ENCODE measurements at places on chromosomes 6 and 20. TPM values are rescaled to one million over a fixed set of nuclear protein-coding genes. Genes with fewer than 3 reads are reported as not detected.

DNA sequence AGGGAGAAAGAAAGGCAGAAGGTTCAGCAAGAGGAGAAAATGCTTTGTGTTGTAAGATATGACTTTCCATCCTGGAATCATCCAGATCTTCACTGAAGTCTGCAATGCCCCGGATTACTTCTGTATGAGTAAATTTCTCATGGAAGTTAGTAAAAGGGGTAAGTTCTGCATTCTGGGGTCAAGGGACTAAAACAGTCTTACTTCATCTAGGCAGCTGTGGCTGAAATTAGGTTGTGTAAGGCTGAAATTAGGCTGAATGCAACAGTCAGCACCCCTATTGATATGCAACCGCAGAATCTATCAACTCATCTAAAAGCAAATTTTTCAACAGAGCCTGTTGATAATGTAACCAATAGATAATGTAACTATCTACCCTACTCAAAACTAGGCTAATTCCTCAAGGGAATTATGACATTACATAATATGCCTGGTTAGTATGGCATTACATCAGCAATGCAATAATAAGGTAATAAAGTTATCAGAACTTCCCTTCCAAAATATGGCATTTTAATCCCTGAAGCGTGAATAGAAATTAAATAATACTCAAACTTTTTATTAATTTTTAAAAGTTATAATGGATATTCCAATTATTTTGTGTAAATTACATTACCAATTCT, 671.7 kb upstream of the CITED2 start:
- no peak overlapping the region for H3K27ac ChIP-seq
- H3K4me3 ChIP-seq, result no peak overlapping the region
- H3K4me1 ChIP-seq, result peaks cover 22% of the 10 kb centered on the region
- no peaks in the 10 kb centered on the region for H3K36me3 ChIP-seq
- no peak for DNase-seq

DNA sequence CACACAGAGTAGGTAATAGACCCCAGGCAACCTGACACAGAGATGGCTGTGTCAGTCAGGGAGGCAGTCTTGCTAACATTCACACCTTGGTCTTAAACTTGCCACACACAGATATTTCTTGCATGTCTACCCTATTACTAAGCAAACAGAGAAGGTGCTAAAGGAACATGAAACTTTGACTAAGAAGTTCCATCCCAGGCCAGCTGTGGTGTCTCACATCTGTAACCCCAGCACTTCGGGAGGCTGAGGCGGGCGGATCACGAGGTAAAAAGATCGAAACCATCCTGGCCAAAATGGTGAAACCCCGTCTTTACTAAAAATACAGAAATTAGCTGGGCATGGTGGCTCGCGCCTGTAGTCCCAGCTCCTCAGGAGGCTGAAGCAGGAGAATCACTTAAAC, 222.4 kb upstream of the JARID2 start:
- no peaks in the 10 kb centered on the region for H3K27me3 ChIP-seq
- no peak for DNase-seq
- H3K36me3 ChIP-seq, result no peaks in the 10 kb centered on the region
- H3K4me1 ChIP-seq, result peaks cover 20% of the 10 kb centered on the region

GRCh38 chr20:51104960-51105920, 82.3 kb upstream of the KCNG1 start:
- peaks cover 4% of the 10 kb centered on the region for H3K4me1 ChIP-seq
- H3K27ac ChIP-seq, result no peak overlapping the region
- H3K27me3 ChIP-seq, result peaks cover 23% of the 10 kb centered on the region
- H3K4me3 ChIP-seq, result no peak overlapping the region
- DNase-seq, result no peak

DNA sequence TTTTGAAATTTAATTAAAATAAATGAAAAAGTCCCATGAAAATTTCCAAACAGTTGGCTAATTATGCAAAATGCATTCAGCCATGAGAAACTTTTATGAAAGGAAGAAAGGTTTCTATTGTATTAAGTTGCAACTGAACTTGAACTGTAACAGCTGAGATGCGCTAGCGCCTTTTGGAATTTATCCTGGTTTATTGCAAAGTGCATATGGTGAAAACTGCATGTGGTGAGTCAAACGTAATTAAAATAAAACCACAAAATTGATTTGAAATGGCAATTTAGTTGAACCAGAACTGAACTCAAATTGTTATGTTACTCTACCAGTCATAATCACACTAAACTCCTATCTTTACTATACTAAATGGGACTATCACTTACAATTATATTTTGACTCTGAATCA, 46.4 kb upstream of the COL21A1 start:
- peaks cover 33% of the 10 kb centered on the region for H3K4me1 ChIP-seq
- no peaks in the 10 kb centered on the region for H3K27me3 ChIP-seq
- no peak for DNase-seq
- H3K4me3 ChIP-seq, result no peak overlapping the region
- H3K36me3 ChIP-seq, result no peaks in the 10 kb centered on the region

GRCh38 chr20:37915434-37915787, 12.5 kb downstream of the VSTM2L start:
- H3K36me3 ChIP-seq, result no peaks in the 10 kb centered on the region
- H3K4me3 ChIP-seq, result no peak overlapping the region

Gene CRIP3
- 0.47 TPM for total RNA-seq

All from chondrocyte (in vitro differentiated cells).